ENCODE measurements at places on chromosomes 13 and 19.

GRCh38 chr13:47170971-47171370 is 274.1 kb upstream of the HTR2A start:
- DNase-seq: no peak

DNA sequence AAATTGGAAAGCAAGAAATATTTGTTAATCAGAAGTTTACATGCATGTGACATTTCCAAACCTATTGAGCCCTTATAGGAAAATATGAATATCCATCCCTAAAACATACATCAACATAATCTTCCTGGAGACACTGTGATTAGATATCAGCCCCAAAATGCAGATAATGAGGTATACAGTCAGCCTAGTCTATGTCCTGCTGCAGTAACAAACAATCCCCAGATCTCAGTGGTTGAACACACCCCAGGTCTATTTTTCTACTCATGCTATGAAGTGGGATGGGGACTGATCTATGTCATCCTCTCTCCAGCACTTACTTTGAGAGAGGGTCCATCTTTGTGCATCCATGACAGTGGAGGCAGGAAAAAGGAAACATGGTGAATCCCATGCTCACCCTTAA is 31.2 kb downstream of the CACNA1A start:
- DNase-seq: no peak

- DNase-seq: peak; percentile 35
These were observed 816 bp upstream of the TBXA2R start for GRCh38 chr19:3607303-3608078.

GRCh38 chr19:48120505-48120904 is 9.9 kb upstream of the PLA2G4C start:
- DNase-seq: no peak

DNA sequence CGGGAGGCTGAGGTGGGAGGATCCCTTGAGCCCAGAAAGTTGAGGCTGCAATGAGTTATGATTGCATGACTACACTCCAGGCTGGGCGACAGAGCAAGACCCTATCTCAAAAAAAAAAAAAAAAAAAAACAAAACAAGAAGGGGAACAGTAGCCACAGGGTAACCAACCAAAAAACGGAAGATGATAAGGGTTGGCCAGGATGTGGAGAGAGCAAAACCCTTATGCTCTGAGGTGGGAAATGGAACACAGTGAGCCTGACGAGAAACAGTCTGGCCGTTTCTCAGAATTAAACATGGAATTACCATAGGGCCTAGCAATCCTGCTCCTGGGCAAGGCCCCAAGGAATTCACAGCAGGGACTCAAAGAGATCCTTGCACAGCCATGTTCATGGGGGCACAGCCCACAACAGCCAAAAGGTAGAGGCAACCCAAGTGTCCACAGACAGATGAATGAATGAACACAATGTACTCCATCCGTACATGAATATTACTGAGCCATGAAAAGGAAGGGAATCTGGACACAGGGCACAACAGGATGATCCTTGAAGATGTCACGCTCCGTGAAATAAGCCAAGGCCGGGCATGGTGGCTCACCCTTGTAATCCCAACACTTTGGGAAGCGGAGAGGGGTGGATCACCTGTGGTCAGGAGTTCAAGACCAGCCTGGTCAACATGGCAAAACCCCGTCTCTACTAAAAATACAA is 11.3 kb downstream of the NMRK2 start:
- no peak for DNase-seq

DNA sequence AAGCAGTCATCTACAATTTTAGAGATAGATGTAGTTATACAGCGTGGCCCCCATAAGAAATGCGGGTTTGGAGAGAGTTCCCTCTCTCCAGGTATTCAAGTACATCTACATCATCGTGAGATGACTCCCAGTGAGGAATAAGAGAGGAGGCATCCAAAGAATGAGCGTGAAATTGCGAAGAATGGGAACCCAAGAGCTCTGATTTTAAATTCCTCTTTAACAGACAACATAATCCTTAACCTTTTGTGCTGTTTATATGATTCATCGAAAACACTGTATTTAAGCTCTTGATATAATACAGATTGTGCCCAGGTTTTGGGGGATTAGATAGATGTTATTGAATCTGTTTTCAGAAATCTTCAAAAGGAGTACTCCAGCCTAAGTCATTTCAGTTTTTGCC is 161.5 kb downstream of the COG6 start:
- DNase-seq: peak; percentile 33

GRCh38 chr13:106117035-106117434 is 418.4 kb downstream of the EFNB2 start:
- peak; percentile 27 for DNase-seq

DNA sequence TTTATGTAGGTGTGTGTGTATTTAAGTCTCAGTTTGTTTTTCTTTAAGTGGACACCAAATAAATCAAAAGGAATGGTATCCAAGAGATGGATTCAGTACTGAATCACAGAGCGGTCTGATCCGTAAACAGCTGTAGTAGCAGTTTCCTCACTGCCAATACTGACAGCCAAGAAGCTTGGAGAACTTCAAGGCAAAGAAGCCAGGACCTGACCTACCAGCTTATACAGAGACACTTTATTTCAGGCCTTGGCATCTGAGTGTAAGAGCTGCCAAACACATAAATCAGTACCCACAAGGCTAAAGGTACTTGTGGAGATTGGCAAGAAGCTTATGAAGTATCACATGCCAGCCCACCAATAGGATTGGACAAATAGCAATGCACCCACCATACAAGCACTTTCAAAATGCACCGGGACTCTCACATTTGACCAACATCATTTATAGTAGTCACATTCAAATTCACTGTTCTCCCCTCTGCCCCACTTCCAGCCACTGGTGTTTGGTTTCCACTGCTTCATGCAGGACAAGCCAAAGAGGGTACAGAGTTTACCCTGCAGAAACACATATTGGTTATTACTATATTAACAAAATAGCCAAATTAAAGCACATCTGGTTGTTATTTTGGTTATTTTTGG is 357.9 kb downstream of the KLF12 start:
- DNase-seq: no peak

GRCh38 chr19:24055548-24055947 is 31.4 kb upstream of the ZNF254 start:
- DNase-seq: no peak

DNA sequence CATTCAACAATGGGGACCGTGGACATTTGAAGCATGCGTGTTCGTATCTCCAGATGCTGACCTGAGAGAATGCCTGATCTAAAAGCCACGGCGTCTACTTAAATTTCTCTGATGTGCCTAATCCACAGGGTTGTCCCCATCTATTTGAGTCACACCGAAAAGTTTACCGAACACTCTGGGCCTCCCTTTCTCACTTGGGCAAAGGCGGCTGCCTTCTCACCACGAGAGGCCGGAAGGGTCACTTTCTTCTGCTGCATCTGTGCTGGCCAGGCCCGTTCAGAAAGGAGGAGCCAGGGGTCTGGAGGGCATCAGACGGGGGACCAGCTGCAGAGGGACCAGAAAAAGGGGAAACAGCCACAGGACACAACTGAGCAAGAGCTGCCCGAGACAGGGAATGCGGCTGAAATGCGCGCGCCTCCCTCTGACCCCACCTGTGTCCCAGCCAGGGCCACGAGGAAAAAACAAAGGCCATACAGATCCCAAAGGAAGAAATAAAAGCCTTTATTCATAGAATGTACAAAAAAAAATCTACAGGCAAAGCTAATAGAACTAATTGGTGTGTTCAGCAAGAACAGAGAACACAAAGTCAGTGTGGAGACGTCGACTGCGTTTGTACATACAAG is 71.3 kb upstream of the C13orf46 start:
- DNase-seq: no peak

DNA sequence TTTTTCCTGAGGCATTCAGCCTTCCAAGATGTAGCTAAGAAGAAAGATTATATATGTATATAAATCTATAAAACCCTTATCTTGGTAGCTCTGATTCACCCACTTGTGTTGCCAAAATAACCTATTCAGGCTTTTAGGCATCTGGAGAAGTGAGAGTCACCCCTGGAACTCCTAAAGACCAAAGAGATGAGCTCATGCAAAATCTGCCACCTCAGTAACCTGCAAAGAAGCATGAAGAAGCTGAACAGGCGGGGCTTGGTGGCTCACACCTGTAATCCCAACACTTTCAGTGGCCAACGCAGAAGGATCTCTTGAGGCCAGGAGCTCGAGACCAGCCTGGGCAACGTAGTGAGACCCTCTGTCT is 393.7 kb downstream of the FOXO1 start:
- DNase-seq: peak; percentile 45

- DNase-seq: no peak
These were observed 204.6 kb upstream of the TSC22D1 start for GRCh38 chr13:44780591-44781280.

GRCh38 chr19:24073807-24074206 is 13.2 kb upstream of the ZNF254 start:
- DNase-seq: no peak

DNA sequence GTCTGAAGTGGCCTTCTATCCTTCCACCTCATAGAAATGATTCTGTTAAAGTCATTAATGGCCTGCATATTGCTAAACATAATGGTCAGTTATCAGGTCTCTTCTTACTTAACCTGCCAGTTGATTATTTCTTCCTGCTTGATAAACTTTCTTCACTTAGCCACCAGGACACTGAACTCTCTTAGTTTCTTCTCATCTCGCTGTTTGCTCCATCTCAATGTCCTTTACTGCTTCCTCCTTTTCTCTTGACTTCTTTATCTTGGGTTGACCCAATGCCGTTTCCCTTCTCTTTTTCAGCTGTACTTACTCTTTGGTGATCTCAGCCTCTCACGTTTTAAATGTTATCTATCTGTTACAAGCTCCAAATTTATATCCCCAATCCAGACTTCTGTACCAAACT is 17.1 kb upstream of the CLC start:
- no peak for DNase-seq

GRCh38 chr13:29260684-29261083 is 334.8 kb downstream of the SLC7A1 start:
- peak; percentile 4 for DNase-seq

GRCh38 chr19:29499921-29500590 is 25.7 kb upstream of the VSTM2B start:
- no peak for DNase-seq

DNA sequence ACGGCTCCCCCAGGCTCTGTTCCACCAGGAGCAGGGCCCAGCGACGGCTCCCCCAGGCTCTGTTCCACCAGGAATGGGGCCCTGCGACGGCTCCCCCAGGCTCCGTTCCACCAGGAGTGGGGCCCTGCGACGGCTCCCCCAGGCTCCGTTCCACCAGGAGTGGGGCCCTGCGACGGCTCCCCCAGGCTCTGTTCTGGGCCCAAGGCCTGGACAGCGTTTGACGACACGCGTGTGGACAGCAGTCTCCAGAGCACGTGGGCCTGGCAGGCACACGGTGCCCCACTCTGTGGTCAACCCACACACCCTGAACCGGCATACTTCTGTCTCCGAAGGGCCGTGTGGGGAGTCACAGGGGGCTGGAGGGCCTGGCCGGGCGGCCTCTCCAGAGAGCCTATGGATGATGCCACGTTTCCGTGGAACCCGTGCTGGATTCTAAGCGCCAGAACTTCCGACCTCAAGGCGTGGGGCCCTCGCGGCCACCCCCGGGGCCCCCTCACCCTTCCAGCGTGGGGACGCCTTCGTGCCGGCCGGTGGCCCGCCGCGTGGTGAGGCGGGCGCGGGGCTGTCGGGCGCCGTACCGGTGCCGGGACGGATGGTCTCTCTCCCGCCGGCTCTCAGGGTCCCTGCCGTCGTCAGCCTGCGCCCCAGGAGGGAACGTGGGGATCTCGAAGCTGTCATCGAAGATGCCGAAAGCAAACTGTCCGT is 11.6 kb downstream of the FGF22 start:
- DNase-seq: no peak

DNA sequence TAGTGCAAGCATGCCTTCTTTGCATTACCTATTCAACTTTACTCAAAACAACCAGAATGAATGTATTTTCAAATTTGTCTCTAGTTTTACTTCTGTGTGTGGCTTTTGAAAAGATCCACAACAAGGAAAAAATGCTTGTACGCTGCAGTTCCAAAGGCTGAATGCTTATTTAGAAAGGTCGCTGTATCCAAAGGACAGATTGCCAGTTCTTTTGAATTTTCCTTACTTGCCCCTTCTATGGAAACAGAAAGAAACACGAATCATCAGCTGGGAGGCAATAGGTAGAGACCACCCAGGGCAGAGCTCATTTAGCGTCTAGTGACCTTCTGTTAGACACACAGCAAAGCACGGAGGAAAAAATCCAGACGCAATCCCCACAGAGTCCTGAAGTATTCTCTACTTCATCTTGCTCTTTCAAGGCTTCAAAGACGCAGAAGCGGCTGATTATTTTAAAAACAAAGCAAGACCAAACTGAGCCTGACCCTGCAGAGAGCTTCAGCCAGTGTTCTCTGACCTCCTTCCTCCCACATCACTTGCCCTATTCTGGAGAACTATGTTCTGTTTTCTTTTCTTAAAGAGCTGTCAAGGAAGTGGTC is 674.6 kb upstream of the SGCG start:
- DNase-seq: no peak

DNA sequence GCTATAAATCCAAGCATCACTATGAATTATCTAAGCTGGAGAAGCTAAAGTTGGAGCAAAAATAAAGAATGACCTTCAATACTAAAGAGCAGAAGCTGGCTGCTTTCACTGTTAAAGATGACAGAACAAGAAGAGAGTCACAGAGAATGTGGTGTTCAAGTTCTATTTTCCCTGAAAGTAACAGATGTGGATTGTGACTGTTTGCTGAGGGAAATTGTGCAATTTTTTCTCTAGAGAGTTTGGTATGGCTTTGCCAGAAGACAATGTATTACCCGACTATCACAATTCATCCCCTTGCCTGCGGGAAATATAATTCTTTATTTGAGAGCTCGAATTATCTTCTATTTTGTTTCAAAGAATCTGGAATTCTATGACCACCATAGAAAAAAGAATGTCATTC is 83.1 kb downstream of the TNFSF13B start:
- no peak for DNase-seq

GRCh38 chr13:95020298-95020987 is 280.8 kb downstream of the ABCC4 start:
- DNase-seq: no peak
